Cerebellum (tissue), 4 donors: ENCODE measurements at places on chromosomes 13 and 19.

- DNase-seq: no peak
These were observed 1271.1 kb upstream of the PRR20A start for GRCh38 chr13:55869648-55870047.

GRCh38 chr19:755063-755462 is 4.2 kb downstream of the MISP start:
- no peak for DNase-seq

DNA sequence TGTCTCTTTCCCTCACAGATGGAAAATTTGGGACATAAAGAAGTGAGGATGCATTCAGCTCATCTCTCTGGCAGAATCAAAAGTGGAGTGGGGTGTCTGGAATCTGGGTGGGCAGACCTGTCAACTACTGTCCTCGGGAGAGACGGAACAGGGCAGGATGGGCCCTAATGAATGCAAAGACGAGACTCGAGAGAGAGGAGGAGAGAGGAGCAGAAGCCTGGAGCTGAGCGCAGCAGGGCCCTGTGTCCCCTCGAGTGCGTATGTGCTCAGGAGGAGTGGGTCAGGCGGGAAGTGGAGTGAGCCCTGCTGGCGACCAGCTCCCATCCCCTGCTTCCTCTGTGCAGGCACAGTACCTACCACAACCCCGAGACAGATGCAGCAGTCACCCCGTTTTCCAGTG is 78.9 kb downstream of the TEX29 start:
- no peak for DNase-seq

- no peak for DNase-seq
These were observed 1.2 kb downstream of the ZFP36 start for GRCh38 chr19:39407660-39408391.

DNA sequence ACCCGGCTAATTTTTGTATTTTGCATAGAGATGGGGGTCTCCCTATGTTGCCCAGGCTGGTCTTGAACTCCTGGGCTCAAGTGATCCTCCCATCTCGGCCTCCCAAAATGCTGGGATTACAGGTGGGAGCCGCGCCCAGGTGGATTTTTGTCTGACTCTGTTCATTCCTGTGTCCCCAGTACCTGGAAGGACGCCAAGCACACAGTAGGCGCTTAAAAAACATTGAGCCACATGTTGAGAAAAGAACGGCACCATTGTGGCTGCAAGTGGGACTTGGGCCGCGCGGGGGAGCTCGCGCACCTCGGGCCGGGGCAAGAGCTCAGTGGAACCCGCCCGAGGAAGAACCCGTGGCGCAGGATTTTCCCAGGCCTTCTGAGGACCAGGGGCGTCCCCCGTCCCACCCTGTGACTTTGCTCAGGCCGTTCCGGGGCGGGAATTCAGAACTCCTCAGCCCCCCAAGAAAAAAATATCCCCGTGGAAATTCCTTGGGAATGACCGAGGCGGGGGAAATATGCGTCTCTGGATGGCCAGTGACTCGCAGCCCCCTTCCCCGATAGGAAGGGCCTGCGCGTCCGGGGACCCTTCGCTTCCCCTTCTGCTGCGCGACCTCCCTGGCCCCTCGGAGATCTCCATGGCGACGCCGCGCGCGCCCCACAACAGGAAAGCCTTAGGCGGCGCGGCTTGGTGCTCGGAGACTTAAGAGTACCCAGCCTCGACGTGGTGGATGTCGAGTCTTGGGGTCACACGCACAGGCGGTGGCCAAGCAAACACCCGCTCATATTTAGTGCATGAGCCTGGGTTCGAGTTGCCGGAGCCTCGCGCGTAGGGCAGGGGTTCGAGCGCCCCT is 1.4 kb upstream of the ICAM1 start:
- peak; percentile 65 for DNase-seq

GRCh38 chr13:72530471-72530870 is 197.0 kb downstream of the MZT1 start:
- no peak for DNase-seq

GRCh38 chr13:34750078-34750931 is 191.8 kb upstream of the NBEA start:
- DNase-seq: peak; percentile 49

- no peak for DNase-seq
These were observed 54.5 kb downstream of the ATP7B start for GRCh38 chr13:51956717-51957116.

DNA sequence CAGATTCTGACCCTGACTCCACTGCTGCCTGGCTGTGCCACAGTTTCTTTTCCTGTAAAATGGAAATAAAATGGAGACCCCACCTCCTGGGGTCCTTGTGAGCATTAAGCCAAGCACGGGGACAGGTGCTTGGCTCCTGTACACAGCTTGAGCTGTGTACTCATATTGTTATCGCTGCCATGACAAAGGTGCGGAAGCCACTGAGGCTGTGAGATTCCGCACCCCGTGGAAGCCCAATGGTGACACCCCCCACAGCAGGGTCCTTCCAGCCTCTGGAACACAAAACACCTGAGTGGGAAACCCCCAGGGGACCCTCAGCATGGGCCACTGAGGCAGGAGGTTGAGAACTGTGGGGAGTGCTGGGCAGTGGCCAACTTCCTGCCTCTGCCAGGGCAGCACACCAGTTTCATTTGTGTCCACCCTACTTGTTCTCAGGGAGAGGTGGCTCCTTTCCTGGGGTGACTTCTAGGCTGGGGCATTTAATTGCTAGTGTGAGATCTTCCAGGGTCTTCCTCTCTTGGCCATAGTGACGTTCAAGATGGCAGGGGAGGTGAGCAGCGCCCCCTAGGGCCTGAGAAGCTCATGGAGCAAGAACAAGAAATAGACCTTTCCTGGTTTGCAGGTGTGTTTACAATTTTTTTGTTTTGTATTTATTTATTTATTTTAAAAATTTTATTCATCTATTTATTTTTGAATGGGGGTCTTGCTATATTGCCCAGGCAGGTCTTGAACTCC is 5.4 kb upstream of the JSRP1 start:
- DNase-seq: no peak

GRCh38 chr19:18058208-18059009 is 28.3 kb downstream of the IL12RB1 start:
- peak; percentile 65 for DNase-seq
